ENCODE measurements at places on chromosomes 5 and 9.

GRCh38 chr5:89441965-89442364 is 559.0 kb upstream of the MEF2C start:
- DNase-seq, result no peak

DNA sequence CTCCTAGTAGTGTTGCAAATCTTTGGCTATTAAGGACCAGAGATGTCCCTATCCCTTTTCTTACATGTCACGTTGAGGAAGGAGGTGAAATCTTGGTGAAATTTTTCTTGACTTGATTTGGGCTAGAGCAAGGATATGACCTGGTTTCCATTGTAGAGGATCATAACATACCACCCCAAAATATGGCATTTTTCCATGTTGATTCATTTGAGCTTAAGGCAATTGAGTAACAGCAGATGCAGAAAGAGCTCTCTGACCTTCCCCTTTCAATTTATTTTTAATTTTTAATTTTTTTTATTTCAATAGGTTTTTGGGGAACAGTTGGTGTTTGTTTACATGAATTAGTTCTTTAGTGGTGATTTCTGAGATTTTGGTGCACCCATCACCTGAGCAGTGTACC is 61.2 kb upstream of the MAP1B start:
- DNase-seq, result peak; percentile 14

DNA sequence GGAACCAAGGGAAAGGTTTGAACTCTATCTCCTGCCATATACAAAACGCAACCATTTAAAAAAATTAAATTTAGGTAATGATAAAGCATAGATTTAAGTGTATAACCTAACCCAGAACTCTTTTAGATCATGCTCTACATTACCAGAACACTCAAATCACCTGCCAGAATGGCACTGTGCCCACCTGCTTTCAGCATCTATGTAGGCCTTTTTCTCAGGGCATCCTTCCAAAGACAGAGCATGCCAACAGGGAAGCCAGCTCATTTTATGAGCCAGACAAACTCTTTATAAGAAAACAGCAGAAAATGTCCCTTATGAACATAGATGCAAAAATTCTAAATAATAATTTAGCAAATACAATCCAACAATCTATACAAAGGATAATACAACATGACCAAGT is 47.9 kb upstream of the SMAD5 start:
- DNase-seq, result no peak

GRCh38 chr9:71483436-71483835 is 284.9 kb downstream of the CEMIP2 start:
- DNase-seq, result no peak

- no peak for DNase-seq
Observed at GRCh38 chr9:112111461-112111860, 63.6 kb downstream of the SUSD1 start.

GRCh38 chr5:134920848-134921575 is 16.1 kb downstream of the PCBD2 start:
- DNase-seq, result no peak

- peak; percentile 84 for DNase-seq
Observed at GRCh38 chr5:115459855-115460341, 84.7 kb downstream of the FEM1C start.
